ENCODE measurements at places on chromosomes 1 and 21.

GRCh38 chr1:53112271-53112774, 30.1 kb downstream of the SLC1A7 start:
- DNase-seq: no peak

- DNase-seq: no peak
Observed at GRCh38 chr1:53945183-53945432, 391 bp downstream of the IFT25 start.

GRCh38 chr1:93079685-93080141, 630 bp downstream of the MTF2 start:
- no peak for DNase-seq

- DNase-seq: no peak
Observed at GRCh38 chr1:169201084-169201619, 94.7 kb downstream of the ATP1B1 start.

DNA sequence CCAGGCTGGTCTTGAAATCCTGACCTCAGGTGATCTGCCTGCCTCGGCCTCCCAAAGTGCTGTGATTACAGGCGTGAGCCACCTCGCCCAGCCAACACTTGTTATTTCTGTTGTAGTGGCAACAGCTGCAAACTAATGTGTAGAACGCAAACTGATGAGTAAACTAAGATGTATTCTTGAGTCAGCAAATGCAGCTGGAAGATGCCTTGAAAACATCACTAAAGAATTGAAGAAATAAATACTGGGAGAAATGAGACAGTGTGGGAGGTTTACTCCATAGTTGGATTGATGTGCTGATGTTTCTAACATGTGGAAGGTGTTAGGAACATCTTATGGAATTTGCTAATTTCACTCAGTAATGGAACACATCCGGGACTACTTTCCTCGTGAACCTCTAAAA, 61.3 kb upstream of the KCNE2 start:
- no peak for DNase-seq

DNA sequence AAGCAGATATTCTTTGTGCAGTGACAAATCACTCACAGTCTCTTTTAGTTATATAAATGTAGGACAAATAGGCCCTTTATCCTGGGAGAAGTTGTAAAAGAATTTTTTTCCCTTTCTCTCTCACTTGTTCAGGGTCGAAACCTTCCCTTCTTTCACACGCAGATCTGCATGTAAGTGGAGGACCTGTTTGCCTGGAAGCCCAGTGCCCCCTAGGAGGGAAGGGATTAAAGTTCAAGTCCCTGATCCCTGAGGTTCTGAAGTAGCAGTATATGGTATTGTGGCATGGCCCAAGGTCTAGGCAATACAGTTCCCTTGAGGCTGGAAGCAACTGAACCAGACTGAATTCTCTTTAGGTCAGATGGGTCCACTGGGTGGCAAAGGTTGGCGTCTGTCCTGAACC, 48.6 kb upstream of the PTGFRN start:
- DNase-seq: no peak

DNA sequence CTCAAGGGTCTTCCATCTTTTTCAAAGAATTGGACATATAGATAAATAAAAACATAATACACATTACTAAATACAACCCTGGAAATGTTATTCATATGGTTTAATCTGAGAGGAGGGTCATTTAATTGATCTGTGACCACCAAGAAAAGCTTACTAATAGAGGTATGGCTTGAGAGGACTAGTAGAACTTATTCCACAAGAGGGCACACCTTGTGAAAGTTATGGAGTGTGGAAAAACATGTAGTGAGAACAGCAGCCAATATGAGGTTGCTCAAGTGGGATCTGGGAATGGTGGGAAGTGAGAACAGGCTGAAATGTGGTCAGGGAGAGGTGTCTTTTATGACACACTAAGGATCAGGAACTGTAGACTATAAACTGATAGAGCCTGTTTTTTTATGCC, 973.5 kb upstream of the B3GALT2 start:
- no peak for DNase-seq

GRCh38 chr1:2115008-2115641, 64.9 kb downstream of the PRKCZ start:
- no peak for DNase-seq

GRCh38 chr1:29975036-29975694, 738.8 kb downstream of the PTPRU start:
- DNase-seq: peak; percentile 44

- no peak for DNase-seq
Observed at GRCh38 chr1:50923564-50923963, 36.5 kb downstream of the FAF1 start.

- DNase-seq: peak; percentile 51
Observed at GRCh38 chr1:232728507-232729263, 76.5 kb upstream of the MAP10 start.

- no peak for DNase-seq
Observed at GRCh38 chr1:154433161-154433764, 28.1 kb downstream of the IL6R start.

Measured in muscle of back (tissue), 13 donors.